ENCODE measurements at places on chromosomes 7 and 10. TPM values are rescaled to one million over a fixed set of nuclear protein-coding genes. Genes with fewer than 3 reads are reported as not detected.

The ZP3 gene
- 16.4 TPM for total RNA-seq

The PTF1A gene
- not detected for total RNA-seq

The TRA2A gene
- 45.1 TPM for total RNA-seq

GRCh38 chr10:11849911-11850310 is 26.8 kb downstream of the PROSER2 start:
- no peak for DNase-seq

- no peak for DNase-seq
Measured at GRCh38 chr10:33336582-33337325, 2.3 kb upstream of the NRP1 start.

GRCh38 chr10:102781921-102782557 is 38.3 kb downstream of the WBP1L start:
- no peak for DNase-seq

- no peak for DNase-seq
Measured at GRCh38 chr7:24769851-24770250, 12.6 kb upstream of the GSDME start.

GRCh38 chr7:92432299-92432946 is 14.9 kb upstream of the GATAD1 start:
- DNase-seq: no peak

DNA sequence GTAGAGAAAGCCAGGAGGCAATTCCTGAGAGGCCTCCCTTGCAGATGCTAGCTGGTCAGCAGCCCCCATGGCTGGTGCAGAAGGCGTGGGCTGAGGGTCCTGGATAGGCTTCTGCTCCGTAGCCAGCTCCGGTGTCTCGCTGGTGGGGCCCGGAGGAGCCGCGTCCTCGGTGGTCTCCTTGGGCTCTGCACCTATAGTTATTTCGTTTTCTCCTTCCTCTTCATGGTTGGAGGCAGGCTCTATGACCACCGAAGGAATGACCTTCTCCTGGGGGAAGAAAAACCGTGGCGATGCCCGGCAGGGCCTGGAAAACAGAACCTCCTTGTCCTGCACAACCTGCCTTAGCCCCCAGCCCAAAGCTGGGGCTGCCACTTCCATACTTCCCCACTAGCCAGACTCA is 118.3 kb upstream of the TARP start:
- no peak for DNase-seq

DNA sequence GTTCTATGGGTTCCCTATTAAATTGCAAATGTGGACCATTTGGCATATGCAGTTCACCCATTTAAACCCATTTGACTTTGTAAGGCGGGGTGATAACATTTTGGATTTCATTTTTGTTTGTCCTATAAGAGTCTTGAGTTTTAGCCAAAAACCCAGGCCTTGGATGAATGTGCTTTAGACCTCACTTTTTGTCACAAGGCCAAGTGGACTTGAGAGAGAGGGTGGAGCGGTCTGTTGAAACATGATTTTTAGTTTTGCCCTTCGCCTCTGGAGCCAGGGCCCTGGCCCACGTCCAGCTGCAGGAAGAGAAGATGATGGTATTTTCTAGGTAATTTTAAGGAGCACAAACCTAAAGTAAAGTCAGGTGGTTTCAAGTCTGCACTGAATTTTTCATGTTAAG is 260.1 kb downstream of the SLC25A13 start:
- no peak for DNase-seq

- DNase-seq: no peak
Measured at GRCh38 chr7:150736864-150737263, 354 bp upstream of the GIMAP5 start.

- peak; percentile 1 for DNase-seq
Measured at GRCh38 chr10:22805304-22805703, 90.9 kb upstream of the PIP4K2A start.

DNA sequence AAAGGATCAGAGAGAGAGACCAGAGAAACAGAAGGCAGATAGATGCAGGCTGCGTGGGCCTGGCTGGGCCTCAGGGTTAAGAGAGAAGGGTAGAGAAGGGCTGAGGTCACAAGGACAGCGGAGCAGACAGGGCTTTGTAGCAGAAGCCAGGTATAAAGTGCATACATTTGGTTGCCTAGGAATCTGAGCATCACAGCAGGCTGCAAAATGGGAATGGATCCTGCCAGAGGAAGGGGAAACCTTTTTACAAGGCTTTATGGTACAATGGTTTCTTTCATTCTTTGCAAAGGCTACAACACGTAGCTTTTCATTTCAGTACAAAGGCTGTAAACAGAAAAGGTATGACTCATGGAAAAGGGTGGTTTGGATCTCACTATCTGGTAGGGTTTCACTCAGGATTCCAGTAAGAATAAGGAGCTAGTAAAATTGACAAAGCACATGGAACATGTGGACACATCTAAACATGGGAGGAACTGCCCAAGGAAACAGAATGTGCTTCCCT is 275.1 kb downstream of the DOCK4 start:
- peak; percentile 89 for DNase-seq

DNA sequence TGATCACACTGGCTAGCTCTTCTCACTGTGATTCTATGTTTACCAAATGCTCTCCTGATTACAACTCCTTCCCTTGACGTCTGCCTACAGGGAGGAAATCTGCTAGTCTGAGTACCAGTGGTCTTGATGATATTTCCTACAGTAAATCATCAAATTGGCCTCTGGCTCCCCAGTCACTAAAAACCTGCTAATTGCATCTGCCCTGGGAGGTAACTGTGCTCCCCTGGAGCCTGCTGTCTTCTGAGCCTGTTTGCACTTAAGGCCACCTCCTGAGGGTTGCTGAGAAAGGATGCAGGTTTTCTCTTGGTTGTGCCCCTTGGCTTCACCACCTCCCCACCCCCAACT is 56.0 kb downstream of the ELMO1 start:
- no peak for DNase-seq

DNA sequence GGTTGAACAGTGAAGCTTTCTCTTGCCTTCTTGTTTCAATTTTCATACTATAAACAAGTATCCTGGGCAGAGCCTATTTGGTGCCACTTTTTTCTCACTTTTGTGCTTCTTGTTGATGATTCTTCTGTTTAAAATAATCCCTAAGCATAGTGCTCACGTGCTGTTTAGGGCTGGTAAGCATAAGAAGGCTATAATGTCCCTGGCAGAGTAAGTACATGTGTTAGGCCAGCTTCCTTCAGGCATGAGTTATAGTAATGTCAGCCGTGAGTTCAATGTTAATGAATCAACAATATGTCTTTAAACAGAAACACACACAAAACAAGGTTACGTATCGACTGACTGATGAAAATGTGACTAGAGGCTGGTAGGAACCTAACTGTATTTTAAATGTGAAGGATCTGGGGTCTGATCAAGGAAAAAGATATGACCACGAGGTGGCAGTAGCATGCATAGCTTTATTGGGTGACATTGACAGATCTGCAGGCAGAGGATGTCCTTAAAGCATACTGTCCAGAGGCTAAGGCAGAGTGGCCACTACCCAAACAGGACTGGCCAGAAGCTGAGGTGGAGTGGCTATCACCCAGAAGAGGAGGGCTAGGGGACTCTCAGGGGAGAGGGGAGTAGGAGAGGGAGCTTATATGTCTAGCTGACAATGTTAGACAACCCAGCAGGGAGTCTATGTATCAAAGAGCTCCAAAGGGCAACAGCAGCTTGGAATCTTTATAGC is 113.7 kb downstream of the BRAF start:
- DNase-seq: peak; percentile 91

- DNase-seq: no peak
Measured at GRCh38 chr7:139103057-139103815, 6.3 kb downstream of the ZC3HAV1 start.

DNA sequence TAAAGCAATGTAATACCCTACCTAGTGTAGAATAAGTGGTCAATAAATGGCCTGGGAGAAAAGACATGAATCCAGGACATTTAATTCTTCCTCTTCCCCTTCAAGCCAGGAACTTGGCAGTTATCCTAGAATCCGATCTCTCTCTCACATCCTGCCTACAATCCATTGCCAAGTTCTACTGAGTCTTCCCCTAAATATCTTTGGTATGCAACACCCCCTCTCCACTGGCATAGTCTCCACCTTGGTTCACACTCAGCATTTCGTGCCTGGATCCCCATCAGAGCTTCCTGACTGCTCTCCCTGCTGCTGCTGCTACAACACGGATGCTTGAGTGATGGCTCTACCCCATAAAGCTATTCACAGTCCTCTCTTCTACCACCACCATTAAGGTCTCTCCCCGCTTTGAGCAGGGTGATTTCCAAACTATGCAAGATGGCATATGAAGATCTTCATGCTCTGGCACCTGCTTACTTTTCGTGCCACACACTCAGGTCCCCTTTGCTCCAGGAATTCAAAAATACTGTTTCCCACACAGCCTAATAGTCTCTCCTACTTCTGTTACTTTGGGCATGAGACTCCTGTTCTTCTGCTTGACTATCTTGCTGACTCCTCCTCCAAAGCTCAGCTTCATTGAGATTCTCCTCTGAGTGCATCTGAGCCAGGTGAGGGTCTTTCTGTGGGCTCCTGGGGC is 4.8 kb downstream of the ANK3 start:
- DNase-seq: no peak

- DNase-seq: no peak
Measured at GRCh38 chr7:81694711-81695110, 75.1 kb downstream of the HGF start.

DNA sequence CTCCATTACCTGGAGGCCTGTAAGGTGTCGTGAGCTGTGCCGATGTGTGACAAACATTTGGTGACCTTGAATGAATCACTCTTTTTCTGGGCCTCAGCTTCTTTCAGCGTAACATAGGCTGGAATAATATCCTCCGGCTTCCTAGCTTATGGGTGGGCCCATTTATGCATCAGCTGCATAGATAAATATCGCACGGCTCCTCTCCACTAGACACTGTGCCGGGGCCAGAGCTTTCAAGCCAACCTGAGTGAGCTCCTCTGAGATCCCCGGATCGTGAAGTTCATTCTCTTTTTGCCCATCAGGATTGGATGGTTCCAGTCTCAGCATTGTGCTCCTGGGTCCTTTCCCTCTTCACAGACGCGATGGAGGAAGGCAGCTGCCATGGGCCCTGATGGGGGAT is 574.3 kb upstream of the FOXK1 start:
- DNase-seq: no peak

- DNase-seq: no peak
Measured at GRCh38 chr7:32179567-32179966, 109.4 kb upstream of the PDE1C start.

- no peak for DNase-seq
Measured at GRCh38 chr10:109892931-109893330, 30.4 kb downstream of the XPNPEP1 start.

DNA sequence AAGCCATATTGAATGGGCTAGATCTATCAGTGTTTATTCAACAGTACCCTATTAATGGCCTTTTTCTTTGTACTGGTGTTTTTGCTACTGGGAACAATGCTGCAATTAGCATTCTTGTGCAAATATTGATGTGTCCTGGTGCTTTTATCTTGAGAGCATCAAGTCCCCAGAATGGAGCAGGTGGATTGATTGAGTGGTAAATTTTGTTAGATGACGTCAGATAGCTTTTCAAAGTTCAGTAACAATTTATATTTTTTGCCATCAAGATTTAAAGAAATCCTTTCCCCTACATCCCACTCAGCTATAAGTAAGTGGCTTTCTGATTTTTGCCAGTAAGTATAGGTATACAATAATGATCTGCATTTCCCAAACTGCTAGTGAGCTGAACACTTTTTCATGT is 63.4 kb upstream of the SYPL1 start:
- DNase-seq: no peak

DNA sequence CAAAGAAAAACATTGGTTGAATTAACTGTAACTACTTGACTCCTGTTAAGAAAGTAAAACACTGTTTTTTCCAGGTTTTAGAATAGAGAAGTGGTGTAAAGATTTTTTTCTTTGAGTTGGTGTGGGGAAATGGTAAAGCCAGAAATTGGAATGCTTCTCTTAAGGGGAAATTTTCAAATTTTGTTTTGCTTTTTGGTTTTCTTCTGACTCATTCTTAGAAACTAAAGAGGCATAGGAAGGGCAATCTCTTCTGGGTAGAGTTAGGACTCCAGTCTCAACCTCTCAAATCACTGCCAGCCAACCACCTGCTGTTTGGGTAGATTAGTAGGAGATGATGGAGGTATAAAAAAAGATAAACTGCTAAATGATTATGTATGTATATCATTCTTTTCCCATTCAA is 47.7 kb upstream of the STRIP2 start:
- DNase-seq: no peak

DNA sequence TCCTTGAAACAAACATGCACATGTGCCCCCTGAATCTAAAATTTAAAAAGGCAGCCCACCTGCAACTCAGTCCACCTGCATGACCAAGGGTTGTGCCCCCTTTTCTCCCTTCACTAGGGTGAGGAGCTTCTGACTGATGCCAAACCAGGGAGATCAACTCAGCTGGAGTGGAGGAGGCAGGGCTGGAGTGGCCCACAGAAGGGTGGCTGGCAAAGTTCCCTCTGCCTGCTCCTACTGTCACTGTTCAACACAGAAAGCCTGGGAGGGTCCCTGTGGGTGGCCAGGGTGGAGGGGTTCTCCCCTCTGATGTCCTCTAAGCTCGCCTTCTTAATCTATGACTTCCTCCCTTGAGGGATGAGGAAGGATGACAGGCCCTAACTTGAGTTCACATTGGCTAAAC is 55.7 kb upstream of the ANTXRL start:
- DNase-seq: no peak

- DNase-seq: peak; percentile 19
Measured at GRCh38 chr7:77867537-77867865, 68.9 kb downstream of the PHTF2 start.
